ENCODE measurements at places on chromosomes 3 and 15.

- no peak for DNase-seq
Measured at GRCh38 chr15:48422401-48422800, 91.2 kb downstream of the DUT start.

- DNase-seq, result no peak
Measured at GRCh38 chr3:22372292-22373062, 621.5 kb upstream of the ZNF385D start.

- DNase-seq, result peak; percentile 42
Measured at GRCh38 chr15:43518197-43518761, 871 bp downstream of the MAP1A start.

GRCh38 chr3:159818997-159819500 is 169.6 kb upstream of the IL12A start:
- no peak for DNase-seq

- DNase-seq, result no peak
Measured at GRCh38 chr3:123841476-123842238, 42.5 kb downstream of the MYLK start.

- no peak for DNase-seq
Measured at GRCh38 chr15:40986820-40987219, 33.5 kb downstream of the CHAC1 start.

- no peak for DNase-seq
Measured at GRCh38 chr3:15983232-15983631, 185.5 kb upstream of the ANKRD28 start.
